ENCODE measurements at places on chromosomes 7 and 10. TPM values are rescaled to one million over a fixed set of nuclear protein-coding genes. Genes with fewer than 3 reads are reported as not detected.

Gene DLX6
- not detected for total RNA-seq

Gene CYP3A7
- not detected for total RNA-seq

Gene HTR5A
- not detected for total RNA-seq

Gene GALNT17
- not detected for total RNA-seq

Gene AIFM2
- total RNA-seq, result 8.2 TPM

Gene ZNF518A
- 13.4 TPM for total RNA-seq

Gene ZNF804B
- total RNA-seq, result not detected

Gene ATP6V1F
- total RNA-seq, result 109 TPM

Gene SLC25A40
- 38.9 TPM for total RNA-seq

- H3K4me3 ChIP-seq, result no peak overlapping the region
- no peak for DNase-seq
- no peak overlapping the region for H3K27ac ChIP-seq
- no peaks in the 10 kb centered on the region for H3K4me1 ChIP-seq
- no peaks in the 10 kb centered on the region for H3K27me3 ChIP-seq
These were observed 112.4 kb upstream of the FZD8 start for GRCh38 chr10:35754519-35754918.

DNA sequence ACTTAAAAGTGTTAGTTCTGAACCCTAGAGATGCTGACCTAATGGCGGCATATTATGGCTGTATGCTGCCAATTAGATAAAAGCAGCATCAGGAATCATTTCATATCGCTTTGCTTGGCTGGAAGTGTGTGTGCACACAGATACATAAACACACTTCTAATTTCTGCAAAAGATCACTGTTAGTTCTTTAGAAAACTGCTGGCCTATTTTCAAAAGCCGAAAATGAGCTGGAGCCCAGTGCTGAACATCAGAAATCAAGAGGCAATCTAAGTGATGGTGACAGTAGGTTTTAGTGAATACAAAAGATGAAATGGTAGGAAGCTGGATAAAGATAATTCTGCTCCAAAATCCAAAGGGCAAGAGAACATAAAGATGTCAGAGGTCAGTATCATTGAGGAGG is 745.8 kb upstream of the LRRTM3 start:
- no peaks in the 10 kb centered on the region for H3K27me3 ChIP-seq
- no peaks in the 10 kb centered on the region for H3K36me3 ChIP-seq
- H3K4me1 ChIP-seq, result no peaks in the 10 kb centered on the region
- H3K27ac ChIP-seq, result no peak overlapping the region
- H3K4me3 ChIP-seq, result no peak overlapping the region

GRCh38 chr7:49320083-49320482 is 395.7 kb downstream of the CDC14C start:
- H3K36me3 ChIP-seq, result no peaks in the 10 kb centered on the region
- H3K4me1 ChIP-seq, result no peaks in the 10 kb centered on the region
- DNase-seq, result no peak
- no peak overlapping the region for H3K27ac ChIP-seq
- H3K27me3 ChIP-seq, result no peaks in the 10 kb centered on the region
- H3K4me3 ChIP-seq, result no peak overlapping the region

DNA sequence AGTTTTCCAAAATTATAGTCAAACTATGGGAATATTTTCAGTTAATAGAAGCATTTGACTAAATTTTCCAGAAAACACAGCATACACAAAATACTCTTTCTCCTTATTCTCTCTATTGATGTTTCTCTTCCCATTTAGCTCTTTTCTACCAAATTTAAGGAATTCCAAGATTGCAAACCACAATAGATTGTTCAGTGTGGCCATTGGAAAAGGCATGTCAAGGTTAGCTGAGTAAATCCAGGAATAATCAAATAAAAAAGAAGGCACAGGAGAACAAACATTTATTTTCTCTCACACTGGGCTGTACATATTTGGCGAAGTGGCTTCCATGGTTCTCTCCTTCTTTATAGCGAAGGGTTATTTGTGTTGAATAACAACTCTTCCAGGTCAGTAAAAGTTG is 117.3 kb downstream of the THSD7A start:
- H3K4me1 ChIP-seq, result no peaks in the 10 kb centered on the region
- H3K4me3 ChIP-seq, result no peak overlapping the region
- DNase-seq, result no peak
- no peaks in the 10 kb centered on the region for H3K27me3 ChIP-seq

GRCh38 chr7:14606101-14606500 is 296.4 kb downstream of the DGKB start:
- H3K27ac ChIP-seq, result no peak overlapping the region
- H3K27me3 ChIP-seq, result no peaks in the 10 kb centered on the region
- no peaks in the 10 kb centered on the region for H3K4me1 ChIP-seq
- H3K36me3 ChIP-seq, result no peaks in the 10 kb centered on the region

DNA sequence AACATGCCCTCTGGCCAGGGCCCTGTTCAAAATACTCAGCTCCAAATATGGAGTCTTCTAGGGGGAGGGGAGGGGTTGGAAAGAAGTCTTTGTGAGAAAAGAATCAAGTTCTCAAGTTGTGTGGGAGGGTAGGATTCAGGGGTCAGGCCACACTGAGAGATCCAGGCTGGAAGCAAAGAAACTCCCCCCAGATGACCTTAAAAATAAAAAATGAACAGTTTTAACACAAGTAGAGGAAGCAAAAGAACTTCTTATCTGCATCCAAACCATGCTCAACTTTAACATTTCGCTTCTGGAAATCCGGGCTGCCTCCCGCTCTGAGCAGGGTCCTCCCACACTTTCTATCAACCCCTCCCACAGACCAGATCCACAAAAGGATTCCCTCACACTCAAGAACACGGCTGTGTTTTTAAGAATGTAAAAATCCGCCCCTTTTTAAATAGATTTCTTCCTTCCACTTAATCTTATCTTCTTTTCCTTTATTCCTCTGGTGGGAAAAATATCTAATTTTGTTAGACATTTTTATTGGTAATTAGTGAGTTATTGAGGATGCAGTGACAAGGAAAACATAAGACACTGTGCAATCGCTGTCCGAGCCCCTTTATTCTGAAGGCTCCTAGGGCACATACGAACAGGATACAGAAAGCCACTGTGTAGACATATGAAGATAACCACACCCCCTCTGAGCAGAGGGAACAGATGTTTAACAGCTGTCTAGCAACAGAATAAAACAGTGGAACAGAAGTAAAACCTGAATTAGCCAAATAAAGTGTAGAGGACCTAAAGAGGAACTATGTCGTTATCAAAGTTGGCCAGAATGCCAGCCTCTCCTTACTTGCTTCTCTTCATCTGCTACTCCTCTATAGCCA is 43.8 kb downstream of the CYTH3 start:
- H3K36me3 ChIP-seq, result no peaks in the 10 kb centered on the region
- no peak for DNase-seq
- no peak overlapping the region for H3K27ac ChIP-seq

DNA sequence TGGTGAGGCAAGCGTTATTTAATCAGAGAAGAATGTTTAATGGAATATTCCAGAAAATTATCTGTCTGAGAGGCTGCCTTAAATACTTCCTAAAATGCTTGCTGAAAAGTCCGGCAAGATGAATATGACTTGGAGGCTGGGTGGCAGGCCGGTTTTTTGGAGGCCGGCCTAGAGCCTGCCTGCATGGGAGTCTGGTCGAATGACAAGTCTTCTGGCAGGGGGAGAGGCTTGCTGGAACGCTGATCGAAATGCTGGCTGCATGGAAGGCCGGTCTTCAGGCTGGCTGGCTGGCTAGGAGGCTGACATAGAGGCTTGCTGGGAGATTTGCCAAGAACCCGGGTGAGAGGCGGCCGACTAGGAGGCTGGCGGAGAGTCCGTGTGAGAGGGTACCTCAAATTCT is 135.7 kb downstream of the OR13A1 start:
- no peaks in the 10 kb centered on the region for H3K4me1 ChIP-seq
- no peak overlapping the region for H3K27ac ChIP-seq
- DNase-seq, result no peak

GRCh38 chr7:17638727-17639126 is 301.6 kb downstream of the SNX13 start:
- H3K27me3 ChIP-seq, result peaks cover 8% of the 10 kb centered on the region
- no peak overlapping the region for H3K27ac ChIP-seq
- no peak for DNase-seq

DNA sequence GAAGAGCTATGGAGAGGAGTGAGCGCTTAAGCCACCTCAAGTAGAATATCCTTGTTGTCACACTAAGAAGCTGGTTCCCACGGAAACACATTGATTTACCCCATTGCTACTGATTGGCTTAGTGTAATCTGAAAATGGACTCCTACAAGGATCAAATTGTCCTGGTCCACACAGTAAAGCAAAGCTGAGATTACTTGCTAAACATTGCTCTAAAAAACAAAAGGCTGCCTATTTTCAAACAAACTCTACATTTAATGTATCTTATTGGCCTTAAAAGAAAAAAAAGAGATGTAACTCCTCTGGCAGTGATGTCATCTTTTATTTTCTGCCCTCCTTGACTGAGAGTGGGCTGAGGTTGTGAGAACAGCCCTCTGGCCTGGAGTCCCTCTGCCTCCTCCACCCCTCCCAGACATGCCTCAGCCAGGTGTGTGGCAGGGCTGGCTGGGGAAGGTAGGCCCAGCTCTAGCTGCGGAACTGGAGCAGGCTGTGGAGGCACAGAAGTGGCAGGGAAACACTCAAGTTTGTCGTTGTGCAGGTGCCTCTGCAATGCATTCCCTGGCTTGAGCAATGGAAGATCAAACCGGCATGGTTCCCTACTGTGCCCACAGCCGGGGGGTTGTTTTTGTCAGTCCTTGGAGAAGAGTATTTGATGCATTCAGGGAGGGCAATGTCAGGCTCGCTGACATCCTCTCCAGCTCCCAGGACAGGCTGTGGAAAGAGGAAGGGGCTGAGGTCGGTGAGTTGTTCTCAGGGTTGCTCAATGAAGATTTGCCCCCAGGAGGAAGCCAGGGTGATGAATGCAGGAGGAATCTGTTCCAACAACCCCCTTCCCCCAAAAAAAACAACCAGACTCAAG is 9.1 kb downstream of the KLF6 start:
- H3K4me3 ChIP-seq, result peak overlapping the region; percentile 37
- peaks cover 60% of the 10 kb centered on the region for H3K4me1 ChIP-seq
- peak overlapping the region; percentile 81 for H3K27ac ChIP-seq

DNA sequence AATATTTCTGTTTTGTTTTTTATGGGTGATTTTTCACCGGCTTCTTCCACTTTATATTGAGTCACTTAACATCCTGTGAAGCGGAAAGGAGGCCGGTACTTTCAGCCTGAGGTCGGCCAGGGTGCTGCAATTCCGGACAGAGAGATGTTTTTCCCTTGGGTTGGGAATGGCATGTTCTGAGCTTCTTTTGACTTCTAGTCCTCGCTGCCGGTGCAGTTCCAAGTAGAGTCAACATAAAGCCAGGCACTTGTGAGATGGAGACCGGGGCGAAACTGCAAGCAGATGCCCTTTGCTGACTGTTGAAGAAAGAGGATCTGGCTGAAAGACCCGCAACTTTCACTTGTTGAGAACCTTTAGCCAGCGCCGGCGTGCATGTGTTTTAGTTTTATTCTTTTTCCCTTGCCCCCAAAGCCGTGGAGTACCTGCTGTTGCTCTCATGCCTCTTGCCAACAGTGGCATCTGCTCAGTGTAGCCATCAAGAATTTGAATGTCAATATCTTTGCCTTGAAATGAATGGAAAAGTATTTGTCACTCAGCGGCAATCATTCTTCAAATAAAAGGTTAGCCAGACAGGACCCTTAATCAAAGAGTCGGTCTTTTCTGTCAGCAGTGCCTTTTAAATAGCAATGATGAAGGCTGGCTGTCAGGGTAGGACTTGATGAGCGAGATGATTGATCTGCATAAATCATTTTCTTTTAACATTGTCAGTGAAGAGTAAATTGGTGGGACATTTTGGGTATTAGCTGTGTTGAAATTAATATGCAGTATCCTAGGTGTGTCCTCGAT is 351.2 kb downstream of the LRMDA start:
- no peak overlapping the region for H3K27ac ChIP-seq
- H3K4me1 ChIP-seq, result no peaks in the 10 kb centered on the region
- DNase-seq, result no peak
- H3K36me3 ChIP-seq, result no peaks in the 10 kb centered on the region
- H3K27me3 ChIP-seq, result peaks cover 8% of the 10 kb centered on the region

- H3K36me3 ChIP-seq, result no peaks in the 10 kb centered on the region
- peaks cover 5% of the 10 kb centered on the region for H3K27me3 ChIP-seq
- no peaks in the 10 kb centered on the region for H3K4me1 ChIP-seq
- no peak overlapping the region for H3K4me3 ChIP-seq
- no peak for DNase-seq
These were observed 89.9 kb upstream of the LSM8 start for GRCh38 chr7:118094044-118094443.

GRCh38 chr10:20185116-20185515 is 368.9 kb downstream of the PLXDC2 start:
- no peaks in the 10 kb centered on the region for H3K27me3 ChIP-seq
- H3K36me3 ChIP-seq, result no peaks in the 10 kb centered on the region
- H3K27ac ChIP-seq, result no peak overlapping the region
- no peak overlapping the region for H3K4me3 ChIP-seq
- H3K4me1 ChIP-seq, result no peaks in the 10 kb centered on the region

DNA sequence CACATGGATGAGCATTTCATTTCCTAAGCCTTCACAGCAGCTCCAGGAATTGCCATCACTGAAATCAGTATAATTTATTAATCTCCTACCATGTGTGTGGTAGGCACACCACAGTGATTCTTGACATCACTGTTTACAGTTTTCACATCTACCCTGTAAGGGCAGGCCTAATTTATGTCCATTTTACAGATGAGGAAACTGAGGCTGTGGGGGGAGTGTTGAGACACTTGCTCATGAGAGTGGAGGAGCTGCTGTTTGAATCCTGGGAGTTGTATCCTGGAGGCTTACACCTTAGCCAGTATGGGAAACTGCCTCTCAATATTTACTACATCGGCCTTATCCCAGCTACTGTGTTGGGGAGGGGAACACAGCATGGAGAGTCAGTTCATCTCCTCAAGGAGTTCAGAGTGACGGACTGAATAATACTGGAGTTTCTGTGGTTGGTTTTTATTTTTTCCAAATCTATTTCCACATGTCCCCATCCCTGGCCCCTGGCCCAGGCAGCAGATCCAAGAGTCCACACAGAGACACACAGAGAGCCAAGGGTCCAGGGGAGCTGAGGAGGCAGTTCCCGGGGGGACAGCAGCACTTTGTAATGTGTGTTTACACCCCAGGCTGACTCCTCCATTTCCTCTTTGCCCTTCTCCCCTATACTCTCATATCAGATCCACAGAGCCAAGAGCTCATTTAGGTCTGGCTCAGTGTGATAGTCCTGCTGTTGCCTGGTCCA is 13.2 kb downstream of the UBTD1 start:
- H3K27me3 ChIP-seq, result no peaks in the 10 kb centered on the region
- H3K27ac ChIP-seq, result no peak overlapping the region
- H3K4me1 ChIP-seq, result no peaks in the 10 kb centered on the region
- no peak for DNase-seq
- H3K36me3 ChIP-seq, result no peaks in the 10 kb centered on the region
- no peak overlapping the region for H3K4me3 ChIP-seq

DNA sequence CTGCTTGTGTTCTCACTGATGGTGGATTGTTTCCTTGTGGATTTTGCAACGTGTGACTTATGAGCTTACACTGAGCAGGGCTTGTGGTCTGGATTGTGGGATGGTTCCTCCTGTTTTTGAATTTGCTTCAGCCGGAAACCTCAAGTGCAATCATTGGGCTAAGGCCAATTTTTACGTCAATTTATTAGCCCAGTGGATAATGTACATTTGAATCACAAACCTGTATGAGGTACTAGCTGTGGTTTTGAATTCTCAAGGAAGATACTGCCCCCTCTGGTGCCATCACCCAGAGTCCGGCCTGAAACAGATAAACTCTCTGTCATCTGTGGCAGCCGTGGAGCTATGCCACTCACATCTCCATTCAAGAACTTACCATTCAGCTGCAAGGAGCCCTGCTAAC is 7.3 kb upstream of the ZNF777 start:
- no peak overlapping the region for H3K27ac ChIP-seq
- peaks cover 15% of the 10 kb centered on the region for H3K36me3 ChIP-seq
- no peaks in the 10 kb centered on the region for H3K4me1 ChIP-seq
- no peak overlapping the region for H3K4me3 ChIP-seq
- DNase-seq, result no peak
